ENCODE measurements at places on chromosomes 4 and X. TPM values are rescaled to one million over a fixed set of nuclear protein-coding genes. Genes with fewer than 3 reads are reported as not detected.

CSAG1 gene
- not detected for total RNA-seq

DNA sequence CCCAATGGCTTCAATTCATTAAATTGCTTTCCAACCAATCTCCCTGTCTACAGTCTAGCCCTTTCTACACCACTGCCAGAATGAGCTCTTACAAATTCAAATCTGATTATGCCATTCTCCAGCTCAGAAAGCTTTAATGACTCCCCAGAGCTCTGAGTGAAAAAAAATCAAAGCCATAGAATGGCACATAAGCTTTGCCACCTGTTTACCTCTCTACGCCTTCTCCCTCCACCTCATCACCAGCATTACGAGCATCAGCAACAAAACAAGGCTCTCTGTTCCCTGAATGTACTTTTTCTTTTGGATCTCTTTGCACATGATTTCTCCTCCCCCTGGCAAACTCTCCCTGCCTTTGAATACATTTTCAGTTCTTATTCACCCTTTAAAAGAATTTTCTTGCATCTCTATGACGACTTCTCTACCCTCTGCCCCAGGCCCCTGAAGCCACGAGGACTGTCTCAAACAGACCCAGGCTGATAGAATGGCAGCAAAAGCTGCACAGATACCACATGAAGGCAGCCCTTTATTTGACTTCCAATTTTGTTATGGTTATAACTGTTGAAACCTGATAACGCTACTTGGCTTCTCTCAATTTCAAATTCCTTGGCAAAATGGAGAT lies 516.0 kb downstream of the PCDH7 start:
- no peak for DNase-seq

GRCh38 chrX:95956745-95957144 lies 727.9 kb upstream of the DIAPH2 start:
- no peak for DNase-seq

DNA sequence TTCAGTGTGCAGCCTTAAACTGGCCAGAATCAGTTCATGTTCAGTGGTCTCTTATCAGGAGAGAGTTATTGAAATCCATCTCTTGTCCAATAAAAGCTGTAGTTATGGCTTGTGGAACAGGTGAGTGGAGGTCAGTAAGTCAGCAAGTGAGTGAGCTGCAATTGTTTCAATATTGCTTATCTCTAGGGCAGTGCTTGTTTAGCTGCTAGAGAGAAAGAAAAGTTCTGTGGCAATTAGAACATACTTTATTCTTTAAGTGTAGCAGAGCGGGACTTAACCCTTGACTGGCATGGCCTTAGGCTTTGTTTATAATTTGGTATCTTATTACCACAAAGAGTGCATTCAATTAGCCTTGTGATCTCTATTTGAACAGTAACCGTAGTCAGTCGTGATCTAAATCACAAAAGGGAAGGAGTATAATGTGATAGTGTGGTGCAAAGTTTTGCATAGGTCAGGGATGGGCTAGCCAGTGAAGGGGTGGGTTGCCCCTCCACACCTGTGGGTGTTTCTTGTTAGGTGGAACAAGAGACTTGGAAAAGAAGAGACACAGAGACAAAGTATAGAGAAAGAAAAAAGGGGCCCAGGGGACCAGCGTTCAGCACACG lies 6.9 kb upstream of the ETDC start:
- no peak for DNase-seq

MAGEA6 gene
- not detected for total RNA-seq

- DNase-seq: no peak
Observed at GRCh38 chrX:74340051-74340450, 36.1 kb downstream of the ZCCHC13 start.

DNA sequence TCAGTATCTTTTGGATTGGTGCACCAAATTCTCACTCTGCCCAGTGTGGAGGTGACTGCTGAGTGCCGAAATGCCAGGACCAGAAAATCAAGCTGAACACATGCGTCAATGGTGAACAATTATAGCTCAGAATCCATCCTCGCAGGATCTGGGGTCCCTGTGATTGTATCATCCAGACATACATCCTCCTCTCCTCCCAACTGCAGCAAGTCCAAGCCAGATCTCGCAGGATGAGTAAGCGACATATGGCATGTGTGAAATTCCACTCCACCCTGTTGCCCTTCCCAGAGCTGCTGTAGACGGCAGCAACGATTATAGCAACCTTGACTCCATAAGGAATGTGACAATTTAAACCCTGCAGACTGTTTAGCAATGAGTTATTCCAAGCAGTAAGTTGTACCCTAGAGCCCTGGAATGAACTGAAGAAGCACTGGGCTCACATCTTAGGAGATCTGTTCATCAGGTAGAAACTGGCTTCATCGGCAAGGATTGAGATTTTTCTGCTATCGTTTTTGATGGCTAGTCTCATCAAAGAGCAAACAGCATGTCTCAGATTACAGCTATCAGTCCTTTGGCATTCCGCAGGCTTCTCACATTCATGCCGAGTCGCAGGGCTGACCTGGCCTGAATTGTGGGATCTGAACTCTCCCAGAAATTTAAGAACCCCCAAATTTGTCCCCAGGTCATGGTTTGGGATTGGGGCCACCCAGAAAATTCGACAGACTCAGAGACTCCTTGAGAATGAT lies 35.5 kb upstream of the SORBS2 start:
- no peak for DNase-seq

GALNTL6 gene
- not detected for total RNA-seq

CLNK gene
- total RNA-seq: not detected

TMEM156 gene
- total RNA-seq: 0.32 TPM

PNMA5 gene
- not detected for total RNA-seq

GRCh38 chr4:77190053-77190452 lies 33.0 kb downstream of the CCNG2 start:
- DNase-seq: no peak

INTS6L gene
- total RNA-seq: 5.8 TPM

- no peak for DNase-seq
Observed at GRCh38 chr4:6577409-6577808, 2.4 kb downstream of the MAN2B2 start.

DNA sequence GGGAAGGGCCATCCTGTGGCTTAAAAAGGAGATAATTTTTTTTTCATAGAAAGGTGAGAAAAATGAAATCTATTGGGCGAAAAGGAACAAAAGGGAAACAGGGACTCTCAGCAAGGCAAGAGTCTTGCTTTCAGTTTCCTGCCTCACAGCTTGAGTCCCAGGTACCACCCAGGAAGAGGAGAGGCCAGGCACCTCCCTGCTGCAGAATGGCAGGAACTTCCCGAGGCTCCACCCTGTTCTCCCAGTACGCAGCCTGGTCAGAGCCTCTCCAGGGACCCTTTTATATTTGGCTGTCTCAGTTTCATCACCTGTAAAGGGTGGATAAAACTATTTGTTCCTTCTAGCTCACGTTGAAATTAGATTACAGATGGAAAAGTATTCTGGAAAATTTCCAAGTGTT lies 33.8 kb downstream of the UCHL1 start:
- no peak for DNase-seq

DNA sequence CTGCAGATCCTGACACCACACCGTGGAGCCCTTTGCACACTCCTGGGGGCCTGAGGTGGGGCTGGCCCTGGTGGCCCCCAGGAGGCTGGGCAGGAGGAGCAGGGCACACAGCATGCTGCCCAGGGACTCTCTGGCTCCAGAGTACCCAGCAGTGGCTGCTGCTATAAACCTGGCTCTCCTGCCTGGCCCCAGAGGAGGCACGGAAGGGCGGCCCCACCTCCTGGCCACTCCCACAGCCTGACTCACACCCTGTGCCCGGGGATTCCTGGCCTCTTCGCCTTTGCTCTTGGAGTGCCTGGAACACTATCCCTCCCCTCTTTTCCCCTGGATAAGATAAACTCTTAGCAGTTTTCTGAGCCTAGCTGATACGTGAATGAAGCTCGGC lies at the start of gene PSAPL1:
PSAPL1 (minus strand) TSS at position 165 of the 385 bp plus-strand sequence; CDS start at position 114, 51 bp downstream.
- DNase-seq: peak; percentile 84

DNA sequence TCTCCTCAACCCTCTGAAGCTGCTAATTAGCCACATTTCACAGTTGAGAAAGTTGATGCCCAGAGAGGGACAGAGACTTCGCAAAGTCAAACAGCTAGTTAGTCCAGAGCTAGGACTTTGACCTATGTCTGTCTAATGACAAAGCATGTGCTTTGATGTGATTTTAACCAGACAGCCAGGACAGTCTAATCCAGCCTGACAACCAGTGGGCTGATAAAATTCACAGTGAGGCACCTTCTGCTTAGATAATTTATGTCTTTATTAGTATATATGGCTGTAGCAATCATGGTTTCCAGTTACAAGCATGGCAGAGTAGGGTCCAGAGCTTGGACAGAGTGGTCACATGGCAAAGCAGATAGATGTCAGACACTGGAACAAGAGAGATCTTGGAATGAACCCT lies 133.6 kb upstream of the C1QTNF7 start:
- no peak for DNase-seq

DNA sequence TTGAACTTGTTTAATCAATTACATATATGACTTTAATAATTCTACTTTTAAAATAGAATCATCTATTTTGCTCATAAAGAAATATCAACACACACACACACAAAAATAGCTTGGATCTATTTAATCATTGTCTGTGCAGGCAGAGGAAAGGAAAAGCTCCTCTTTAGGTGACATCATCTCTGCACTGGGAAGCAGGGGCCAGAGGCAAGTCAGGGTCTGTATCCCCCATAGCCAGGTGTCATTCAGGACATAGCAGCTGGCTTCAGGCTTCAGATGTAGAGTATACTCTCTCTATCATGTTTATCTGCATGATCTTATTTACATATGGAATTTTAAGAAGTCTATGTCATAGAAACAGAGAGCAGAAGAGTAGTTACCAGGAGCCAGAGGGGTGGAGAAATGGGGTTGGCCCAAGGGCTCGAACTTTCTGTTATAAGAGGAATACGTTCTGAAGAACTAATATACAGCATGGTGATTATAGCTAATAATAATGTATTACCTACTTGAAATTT lies 110.4 kb upstream of the LDB2 start:
- DNase-seq: no peak

IL2RG gene
- total RNA-seq: not detected

DNA sequence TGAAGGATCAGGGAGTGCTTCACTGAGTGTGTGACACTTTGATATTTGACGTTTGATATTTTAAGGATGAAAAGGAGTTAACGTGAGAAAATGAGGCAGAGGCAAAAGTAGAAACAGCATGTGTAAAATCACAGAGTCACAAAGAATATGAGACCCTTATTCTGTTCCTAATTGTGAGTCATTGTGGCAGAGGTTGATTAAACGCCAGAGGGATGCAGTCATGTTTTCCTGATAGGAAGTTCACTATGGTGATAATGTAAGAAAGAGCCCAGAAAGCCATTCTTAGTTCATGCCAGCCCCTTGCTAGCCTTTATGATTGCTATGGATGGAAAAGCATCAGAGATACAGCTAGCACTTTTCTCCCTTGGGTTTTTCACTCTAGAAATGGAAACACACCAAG lies 33.5 kb upstream of the IGSF1 start:
- no peak for DNase-seq

CXorf49 gene
- not detected for total RNA-seq

- no peak for DNase-seq
Observed at GRCh38 chr4:151067316-151067970, 32.0 kb upstream of the RPS3A start.

GRCh38 chr4:151997461-151997860 lies 236.7 kb upstream of the GATB start:
- no peak for DNase-seq

IL13RA2 gene
- total RNA-seq: not detected

DNA sequence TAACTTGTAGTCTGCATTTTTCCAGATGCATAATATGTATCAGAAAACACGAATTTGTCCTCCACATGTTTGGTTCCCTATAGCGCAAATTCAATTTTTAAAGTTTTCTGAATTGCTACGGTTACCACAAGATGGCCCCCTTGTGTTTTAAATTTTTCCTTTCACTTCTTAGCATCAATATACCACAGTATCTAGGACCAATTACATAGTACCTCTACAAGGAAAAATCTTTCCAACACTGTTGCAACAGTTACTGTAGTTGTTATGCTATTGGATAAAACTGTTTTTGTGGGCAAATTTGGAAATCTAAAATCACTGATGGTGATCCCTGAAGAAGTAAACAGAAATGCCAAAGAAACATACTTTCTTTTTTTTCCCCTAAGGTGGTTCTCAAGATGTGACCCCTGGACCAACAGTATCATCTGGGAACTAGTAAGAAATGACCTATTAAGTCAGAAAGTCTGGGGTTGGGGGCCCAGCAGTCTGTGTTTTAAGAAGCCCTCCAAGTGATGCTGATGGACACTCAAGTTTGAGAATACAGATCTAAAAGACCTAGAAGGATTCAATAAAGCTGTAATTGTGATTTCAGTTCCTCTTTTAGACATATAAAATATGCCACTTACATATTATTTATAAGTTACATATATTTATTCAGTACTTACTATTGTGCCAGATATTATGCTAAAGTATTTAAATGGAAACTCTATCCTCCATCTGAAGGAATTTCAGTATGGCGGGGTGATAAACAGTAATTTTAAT lies 3.1 kb downstream of the ZGRF1 start:
- DNase-seq: no peak

GRCh38 chr4:137651128-137651527 lies 118.8 kb upstream of the PCDH18 start:
- no peak for DNase-seq

DNA sequence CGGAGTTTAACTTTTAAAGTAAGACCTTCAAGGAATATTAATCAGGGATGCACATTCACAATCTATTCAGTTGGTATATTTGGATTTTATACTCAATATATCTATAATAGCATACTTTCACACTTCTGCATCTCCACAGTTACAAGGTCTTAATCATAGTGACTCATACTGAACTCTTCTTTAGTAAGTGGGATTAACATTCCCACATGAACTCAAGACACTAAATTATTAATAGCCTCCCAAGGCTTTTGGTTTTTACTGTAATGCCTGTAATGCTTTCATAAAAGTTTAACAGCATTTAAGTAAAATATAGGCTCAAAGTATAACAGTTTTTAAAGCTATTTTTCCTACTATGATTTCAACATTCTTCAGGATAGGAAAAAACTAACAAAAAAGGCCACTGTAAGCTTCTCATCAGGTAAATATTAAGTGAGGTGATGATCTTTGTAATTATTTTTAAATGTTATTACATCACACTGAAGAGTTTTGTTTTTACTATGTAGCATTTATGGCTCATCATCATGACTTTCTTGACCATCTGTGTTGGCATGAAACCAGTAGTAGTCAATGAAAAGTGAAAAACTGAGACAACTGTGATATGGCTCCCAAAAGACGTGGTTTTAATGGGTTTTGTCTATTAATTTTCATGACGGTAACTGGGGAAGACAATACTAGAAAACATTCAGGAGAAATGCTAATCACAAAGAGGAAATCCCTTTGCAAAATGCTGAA lies 91.5 kb upstream of the GALNT7 start:
- DNase-seq: no peak
